ENCODE measurements at places on chromosomes 4 and X. TPM values are rescaled to one million over a fixed set of nuclear protein-coding genes. Genes with fewer than 3 reads are reported as not detected.

ZFYVE28 gene
- total RNA-seq = 2.6 TPM

MAGEE2 gene
- not detected for total RNA-seq

BEND2 gene
- not detected for total RNA-seq

CYLC1 gene
- total RNA-seq = not detected

TGIF2LX gene
- total RNA-seq = not detected

CT83 gene
- not detected for total RNA-seq

COL25A1 gene
- not detected for total RNA-seq

ZXDA gene
- 1.8 TPM for total RNA-seq

AWAT2 gene
- not detected for total RNA-seq

F8A1 gene
- total RNA-seq = 78.6 TPM

CLIC2 gene
- total RNA-seq = 0.03 TPM

C4orf50 gene
- total RNA-seq = not detected

ELMOD2 gene
- 10.5 TPM for total RNA-seq

THOC2 gene
- 55.3 TPM for total RNA-seq

TRIM75 gene
- total RNA-seq = not detected
